ENCODE measurements at places on chromosomes 2 and 18. TPM values are rescaled to one million over a fixed set of nuclear protein-coding genes. Genes with fewer than 3 reads are reported as not detected.
A peak's percentile ranks its signal among the peaks of the same experiment; 100 is the strongest.

- no peaks in the 10 kb centered on the region for H3K27me3 ChIP-seq
- H3K4me1 ChIP-seq = peaks cover 39% of the 10 kb centered on the region
- H3K27ac ChIP-seq = no peak overlapping the region
- no peaks in the 10 kb centered on the region for H3K36me3 ChIP-seq
These were observed 222.9 kb upstream of the AGAP1 start for GRCh38 chr2:235270956-235271355.

DNA sequence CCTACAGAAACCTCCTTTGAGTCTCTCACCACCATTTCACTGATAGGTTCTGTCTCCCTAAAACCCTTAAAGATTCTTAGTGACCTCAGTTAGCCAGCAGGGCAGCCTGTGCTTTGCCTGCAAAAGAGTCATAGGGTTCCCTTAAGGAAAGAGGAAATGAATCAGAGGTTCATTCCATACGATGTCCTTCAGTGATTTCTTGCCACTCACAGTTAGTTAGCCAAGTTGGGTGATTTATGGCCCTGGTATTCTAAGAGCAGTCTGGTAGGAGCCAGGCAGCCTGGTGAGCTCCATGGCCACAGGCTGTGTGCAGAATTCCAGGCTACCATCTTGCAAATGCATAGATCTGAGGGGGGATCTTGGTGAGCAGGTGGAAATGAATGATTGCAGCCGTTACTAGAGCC lies 18.7 kb upstream of the CCBE1 start:
- no peak overlapping the region for H3K4me3 ChIP-seq
- no peaks in the 10 kb centered on the region for H3K36me3 ChIP-seq
- H3K4me1 ChIP-seq = peaks cover 66% of the 10 kb centered on the region
- peak; percentile 93 for DNase-seq
- H3K27me3 ChIP-seq = no peaks in the 10 kb centered on the region
- H3K27ac ChIP-seq = peak overlapping the region; percentile 54

DNA sequence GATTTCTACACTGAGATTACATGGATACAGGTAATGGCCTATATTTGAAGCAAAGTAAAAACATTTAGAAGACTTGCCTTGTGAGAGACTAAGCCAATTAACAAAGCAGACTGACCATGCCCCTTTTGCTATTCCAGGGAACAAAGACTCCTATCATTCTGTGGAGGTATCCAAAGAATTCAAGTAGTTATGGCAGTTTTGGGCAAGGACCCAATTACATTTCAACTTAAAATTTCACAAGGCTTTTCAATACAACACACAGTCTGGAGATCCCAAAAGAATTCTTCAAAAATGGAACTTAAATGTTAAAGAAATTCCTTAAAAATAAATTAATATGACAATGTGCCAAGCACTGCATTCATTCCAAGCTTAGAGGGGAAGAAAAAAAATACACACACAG lies 109.2 kb upstream of the CHRNA1 start:
- H3K27me3 ChIP-seq = no peaks in the 10 kb centered on the region
- no peaks in the 10 kb centered on the region for H3K4me1 ChIP-seq
- no peaks in the 10 kb centered on the region for H3K36me3 ChIP-seq

The UBXN4 gene
- 75.6 TPM for total RNA-seq
